KBM-7 (cell line): ENCODE measurements at places on chromosomes 3 and 15.

DNA sequence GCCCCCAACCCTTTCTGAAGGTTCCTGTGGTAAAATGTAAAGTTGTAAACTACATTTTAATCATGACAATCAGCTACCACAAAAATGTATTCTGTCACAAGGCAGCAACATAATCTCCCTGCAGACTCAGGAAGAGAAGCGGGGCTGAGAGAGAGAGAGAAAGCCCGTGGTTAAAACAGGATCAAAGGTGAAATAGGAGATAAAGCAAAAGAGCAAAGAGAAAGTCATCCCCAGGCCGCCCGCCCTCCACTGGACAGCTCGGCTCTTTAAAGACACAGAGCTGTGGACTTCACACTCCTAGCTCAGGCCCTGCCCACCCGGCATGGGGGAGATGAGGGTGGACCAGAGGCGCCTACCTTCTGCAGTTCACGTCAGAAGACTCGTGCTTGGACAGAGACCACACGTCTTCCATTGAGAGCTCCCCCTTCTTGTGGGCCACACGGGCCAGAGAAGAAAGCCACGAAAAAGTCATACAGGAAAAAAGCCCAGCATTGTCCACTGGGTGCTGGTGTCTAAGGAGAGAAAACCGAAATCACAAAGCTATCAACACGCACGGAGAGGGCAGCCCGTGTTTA is 29.4 kb downstream of the ABCC5 start:
- DNase-seq, result no peak

DNA sequence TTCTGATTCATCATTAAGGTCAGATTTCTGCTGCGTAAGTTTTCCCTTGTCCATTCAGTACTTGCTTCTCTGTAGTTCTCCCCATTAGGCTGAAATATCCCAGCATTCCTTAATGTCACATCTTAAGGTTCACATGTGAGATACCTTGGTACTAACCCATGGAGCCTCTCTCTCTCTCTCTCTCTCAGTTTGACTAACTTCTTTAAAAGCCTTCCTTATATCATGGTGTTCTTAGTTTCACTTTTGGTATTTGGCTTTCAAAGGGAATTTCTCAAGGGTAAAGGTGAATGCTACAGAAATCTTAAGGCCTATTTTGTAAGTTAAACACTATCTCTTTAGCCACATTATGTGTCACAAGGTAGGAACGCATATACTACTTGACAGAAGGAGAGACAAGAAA is 427.3 kb upstream of the ZNF717 start:
- no peak for DNase-seq

- no peak for DNase-seq
Measured at GRCh38 chr3:141776885-141777284, 13.7 kb downstream of the GRK7 start.

GRCh38 chr3:146715170-146715569 is 110.0 kb upstream of the PLSCR5 start:
- no peak for DNase-seq

DNA sequence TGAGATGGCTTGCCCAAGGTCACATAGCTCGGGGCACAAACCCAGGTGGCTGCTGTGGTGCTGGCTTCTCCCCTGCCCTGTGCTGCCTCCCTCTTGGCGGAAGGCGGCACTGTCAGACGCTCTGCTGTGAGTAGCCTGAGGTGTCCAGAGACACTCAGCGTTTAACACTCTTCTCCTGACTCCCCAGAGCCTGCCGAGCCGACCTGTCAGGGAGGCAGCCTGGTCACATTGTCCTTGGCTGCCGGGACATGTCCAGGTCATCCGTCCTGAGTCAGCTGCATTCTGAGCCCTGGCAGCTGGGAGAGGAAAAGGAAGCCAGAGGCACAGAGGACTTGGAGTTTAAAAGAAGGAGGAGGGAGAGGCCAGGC is 4.7 kb downstream of the LMAN1L start:
- peak; percentile 76 for DNase-seq

- no peak for DNase-seq
Measured at GRCh38 chr3:161224786-161225185, 3.7 kb downstream of the NMD3 start.

DNA sequence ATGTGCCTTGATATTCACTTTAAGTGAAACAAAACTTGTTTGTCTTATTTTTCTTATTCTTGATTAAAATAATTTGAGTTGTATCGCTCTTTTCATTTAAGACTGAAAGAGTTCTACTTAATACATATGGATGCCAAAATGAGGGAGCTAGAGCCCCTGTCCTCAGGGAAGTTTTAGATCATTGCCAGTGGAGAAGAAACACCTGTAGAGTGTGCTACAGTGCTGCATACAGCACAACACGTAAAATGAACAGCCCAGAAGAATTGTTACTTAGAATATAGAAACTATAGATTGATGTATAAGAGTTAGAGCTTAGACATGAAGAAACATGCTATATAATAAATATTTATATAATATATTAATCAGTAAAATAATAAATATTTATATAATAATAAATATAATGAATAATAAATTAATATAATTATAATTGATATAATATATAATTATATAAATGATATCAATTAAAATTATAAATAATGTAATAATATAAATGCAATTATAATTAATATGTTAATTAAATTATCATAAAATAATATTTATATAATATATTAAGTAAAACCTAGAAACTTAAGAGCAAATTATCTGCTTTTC is 1234.7 kb downstream of the ROBO2 start:
- DNase-seq, result no peak

DNA sequence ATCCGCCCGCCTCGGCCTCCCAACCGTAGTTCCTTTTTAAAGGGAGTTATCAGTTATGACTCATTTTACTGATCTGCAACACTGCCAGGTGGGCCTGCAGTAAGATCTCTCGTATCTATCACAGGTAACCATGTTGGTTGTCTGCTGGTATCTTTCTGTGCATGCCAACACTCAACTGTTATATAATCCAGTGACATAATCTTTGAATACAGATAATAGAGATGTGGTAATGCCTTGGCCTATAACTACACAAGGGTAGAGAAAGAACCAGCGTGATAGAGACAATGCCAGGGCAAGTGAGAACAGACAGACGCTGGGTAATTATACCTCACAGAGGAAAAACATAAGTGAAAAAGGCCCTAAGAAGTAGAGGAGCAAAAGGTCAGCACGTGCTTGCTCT is 11.0 kb upstream of the ARPP19 start:
- no peak for DNase-seq

- no peak for DNase-seq
Measured at GRCh38 chr3:79767905-79768267, at the start of gene ROBO1. Gene ROBO1, minus strand, starts transcription at chr3:79767998.

DNA sequence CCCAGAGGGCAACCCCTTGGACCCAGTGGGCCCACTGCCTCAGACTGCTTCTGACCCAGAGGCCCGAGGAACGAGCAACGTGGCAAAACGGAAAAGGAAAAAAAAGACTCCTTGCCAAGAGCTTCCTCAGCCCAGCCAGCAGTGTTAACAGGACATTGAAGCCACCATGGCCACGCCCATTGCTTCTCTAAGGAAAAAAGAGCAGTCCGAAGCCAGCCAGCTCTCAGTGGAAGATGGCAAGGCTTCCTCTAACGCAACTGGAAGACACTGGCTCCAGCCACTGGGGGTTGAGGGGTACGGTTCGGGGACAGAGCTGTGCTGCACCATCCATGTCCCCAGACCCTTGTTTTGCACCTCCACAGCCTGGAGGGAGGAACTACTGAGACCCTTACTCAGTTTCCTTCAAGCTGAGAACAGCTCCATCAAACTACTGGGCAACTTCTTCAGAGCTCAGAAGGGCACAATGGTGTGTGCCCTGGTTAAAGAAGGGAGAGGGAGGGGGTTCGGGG is 10.7 kb downstream of the BMF start:
- DNase-seq, result peak; percentile 68

GRCh38 chr3:171251835-171252234 is 208.4 kb downstream of the TNIK start:
- DNase-seq, result peak; percentile 44

- DNase-seq, result no peak
Measured at GRCh38 chr3:40287248-40287647, 22.3 kb upstream of the EIF1B start.

DNA sequence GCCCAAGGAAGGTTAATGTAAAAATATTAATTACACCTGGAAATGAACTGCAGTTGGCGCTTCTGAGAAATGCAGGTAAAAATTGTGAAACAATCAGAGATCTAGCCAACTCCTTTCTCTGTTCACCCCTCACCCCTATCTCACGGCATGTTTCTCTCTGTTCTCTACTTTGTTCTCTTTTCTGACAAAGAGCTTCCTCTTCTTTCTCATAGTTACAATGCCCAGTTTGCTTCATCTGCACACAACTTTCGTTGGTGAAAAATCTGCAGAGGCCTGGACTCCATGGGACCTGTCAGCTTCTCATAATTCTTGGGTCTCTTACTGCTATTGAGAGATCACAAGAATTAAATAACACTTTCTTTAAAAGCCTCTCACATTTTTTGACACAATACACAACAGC is 212.9 kb upstream of the LRRN1 start:
- no peak for DNase-seq

GRCh38 chr3:27454914-27455313 is 29.3 kb downstream of the SLC4A7 start:
- DNase-seq, result no peak

DNA sequence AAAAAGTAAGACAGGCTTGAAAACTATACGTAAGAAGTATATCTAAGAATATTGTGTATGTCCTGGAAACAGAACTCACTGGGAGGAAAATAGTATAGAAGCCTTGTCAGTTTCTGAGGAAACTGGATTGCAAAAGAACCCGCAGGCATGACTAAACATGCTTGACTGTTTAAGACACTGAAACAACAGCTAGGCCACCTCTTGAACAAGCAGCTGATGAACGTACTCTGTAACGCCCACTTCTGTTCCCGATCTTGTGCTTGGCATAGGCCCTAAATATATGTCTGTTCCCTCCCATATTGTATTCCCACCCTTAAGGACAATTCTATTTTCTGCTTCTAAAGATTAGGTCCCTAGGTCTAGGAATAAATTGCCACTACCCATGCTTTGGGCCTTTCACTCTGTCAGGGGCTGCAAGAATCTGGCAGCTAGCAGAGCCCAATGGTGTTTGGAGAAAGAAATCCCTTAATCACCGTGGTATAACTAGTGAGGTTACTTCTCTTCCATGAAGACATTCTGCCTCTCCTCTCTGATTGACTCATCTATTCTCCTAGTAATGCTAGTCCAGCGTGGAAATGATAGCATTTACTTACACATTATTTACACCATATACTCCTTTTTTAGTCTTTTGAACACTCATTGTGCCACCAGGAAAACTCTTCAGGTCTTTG is 46.2 kb downstream of the CD200 start:
- peak; percentile 70 for DNase-seq

DNA sequence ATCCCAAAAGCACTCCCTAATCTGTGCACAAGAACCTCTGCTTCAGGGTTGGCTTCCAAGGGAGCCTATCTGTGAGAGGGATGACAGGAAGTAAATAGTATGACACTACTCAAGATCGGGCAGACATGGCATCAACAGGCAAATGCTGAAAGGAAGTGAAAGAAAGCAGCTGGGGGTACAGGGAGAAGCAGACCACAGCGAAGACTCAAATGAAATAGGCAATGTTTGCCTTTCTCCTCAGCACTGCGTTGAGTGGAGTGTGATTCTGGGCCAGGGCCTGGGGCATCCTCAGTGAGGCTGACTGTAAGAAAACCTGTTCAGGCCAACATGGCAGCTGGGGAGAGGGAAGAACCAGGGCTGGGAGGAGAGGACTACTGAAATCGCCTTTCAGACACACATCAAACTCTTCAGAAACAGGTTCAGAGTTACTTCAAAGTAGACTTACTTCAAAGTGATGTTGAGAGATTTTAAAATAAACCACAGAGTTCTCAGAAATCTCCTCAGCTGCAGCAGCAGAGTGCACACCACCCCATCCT is 96.6 kb downstream of the SLC9A9 start:
- DNase-seq, result no peak

GRCh38 chr15:49860101-49860500 is 239.3 kb downstream of the DTWD1 start:
- no peak for DNase-seq

- DNase-seq, result no peak
Measured at GRCh38 chr15:90442423-90442822, 54.4 kb downstream of the IQGAP1 start.

GRCh38 chr3:69120879-69121464 is 1.4 kb downstream of the LMOD3 start:
- peak; percentile 85 for DNase-seq

DNA sequence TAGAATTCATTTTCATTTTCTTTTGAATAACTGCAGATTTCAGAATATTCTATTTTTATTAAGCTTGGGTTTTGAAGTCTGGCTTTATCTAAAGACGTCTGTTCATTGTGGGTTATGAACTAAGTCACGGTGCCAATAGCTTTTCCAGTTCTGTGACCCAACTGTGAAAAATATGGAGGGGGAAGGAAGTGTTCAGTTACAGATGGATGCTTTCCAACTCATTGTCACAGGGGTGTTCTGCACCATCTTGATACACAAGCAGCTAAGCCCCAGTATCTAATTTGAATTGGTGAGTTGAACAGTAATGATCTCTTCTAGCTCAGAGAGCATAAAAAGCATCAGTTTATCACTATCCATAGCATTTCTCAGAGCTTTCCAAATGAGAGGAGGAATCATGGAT is 710.6 kb downstream of the EDEM1 start:
- DNase-seq, result no peak

DNA sequence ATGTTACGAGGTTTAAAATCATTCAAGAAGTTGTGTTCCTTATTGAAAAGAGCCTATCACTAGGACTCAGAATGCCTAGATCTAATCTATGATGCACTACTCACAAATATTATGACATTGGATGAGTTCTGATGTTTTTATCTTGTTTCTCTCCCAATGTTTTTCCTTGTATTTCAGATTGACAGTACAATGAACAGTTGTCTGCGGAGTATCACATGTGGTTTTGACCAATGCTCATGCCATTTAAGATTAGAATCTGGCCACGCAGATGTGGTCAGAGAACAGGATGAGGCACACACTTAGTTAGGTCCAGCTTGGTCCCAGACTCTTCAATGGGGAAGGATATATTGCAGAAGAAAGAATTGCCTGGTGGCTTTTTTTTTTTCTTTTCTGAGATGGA is 25.6 kb upstream of the CCDC50 start:
- no peak for DNase-seq

GRCh38 chr3:11544412-11545181 is 99.1 kb downstream of the VGLL4 start:
- no peak for DNase-seq
